Brain microvascular endothelial cell (primary cell): ENCODE measurements at places on chromosomes 1 and 21.

DNA sequence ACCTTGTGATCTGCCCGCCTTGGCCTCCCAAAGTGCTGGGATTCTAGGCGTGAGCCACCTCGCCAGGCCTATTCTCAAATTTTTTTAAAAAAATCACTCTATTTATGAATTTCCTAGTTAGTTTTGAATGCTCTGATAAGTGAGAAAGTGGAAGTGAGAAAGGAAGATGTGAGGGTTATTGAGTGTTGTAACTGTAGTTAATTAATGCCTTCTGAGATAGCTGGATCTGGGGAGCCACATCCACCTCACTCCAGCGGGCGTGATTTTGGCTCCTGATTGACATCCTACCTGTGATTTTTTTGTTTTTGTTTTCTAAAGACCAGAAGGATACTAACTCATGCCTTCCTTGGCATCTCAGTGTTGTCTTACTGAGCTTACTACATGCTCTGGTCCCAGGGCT, 65.6 kb downstream of the ST3GAL3 start:
- no peak for DNase-seq

DNA sequence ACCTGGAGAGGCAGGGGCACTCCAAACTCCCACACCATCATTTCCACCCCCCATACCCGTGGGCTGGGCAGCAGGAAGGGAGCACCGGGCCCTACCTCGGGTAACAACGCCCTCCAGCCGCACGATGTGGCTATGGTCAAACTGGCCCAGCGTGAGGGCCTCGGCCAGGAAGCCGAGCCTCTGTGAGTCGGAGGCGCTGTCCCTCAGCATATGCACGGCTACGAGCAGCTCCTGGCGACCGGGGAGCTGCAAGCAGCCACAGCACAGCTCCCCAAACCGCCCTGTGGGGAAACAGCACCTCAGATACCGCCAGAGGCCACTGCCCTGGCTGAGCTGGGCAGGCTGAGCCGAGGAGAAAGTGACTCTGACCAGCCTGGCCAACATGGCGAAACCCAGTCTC, 29.2 kb downstream of the CDCA8 start:
- no peak for DNase-seq

DNA sequence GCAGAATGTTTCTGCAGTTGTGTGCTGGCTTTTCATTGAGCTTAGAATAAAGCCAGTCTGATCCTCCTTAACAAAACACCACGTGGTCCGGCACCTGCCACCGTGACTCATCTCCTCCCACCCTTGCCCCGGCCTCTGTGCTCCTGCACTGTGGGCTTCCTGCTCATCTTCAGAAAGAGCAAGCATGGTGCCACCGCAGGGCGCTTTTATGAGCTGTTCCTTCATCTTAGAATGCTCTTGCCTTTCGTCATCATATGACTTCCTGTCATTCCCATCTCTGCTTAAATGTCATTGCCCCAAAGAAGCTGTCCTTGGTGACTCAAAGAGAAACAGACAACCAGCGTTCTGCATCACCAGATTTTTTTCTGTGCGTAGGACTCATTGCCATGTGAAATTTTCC, 117.8 kb downstream of the HHAT start:
- peak; percentile 33 for DNase-seq

GRCh38 chr21:25568246-25568645, 39.0 kb downstream of the MRPL39 start:
- peak; percentile 76 for DNase-seq

- no peak for DNase-seq
Observed at GRCh38 chr1:119318466-119319309, 49.9 kb upstream of the HAO2 start.

DNA sequence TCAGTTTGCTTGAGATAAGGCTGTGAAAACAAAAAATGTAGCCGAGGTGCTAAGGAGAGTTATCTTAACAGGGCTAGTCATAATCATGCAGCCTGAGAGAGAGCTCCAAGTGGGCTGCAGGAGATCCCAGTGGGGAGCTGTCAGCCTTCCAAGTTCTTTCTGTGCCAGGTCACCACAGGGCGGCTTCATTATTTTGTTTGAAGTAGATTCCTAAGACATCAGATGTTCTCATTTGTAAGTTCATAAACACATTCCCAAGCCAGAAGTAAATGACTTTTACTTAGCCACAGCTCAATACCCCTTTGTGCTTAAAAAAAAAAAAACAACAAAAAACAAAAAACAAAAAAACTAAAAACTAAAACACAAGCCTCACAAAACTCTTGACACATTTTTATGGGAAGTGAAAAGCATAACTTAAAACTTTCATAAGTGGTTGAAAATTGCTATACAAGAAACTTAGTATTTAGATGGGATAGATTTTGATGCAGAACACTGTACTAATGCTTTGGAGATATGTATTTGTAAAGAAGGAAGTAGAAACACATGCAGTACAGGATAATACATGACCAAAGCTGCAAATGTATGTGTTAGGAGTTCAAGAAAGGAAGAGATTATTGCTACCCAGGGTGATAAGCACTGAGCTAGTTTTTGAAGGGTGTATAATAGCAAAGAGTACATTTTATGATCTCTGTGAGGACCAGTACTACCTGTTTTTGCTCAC, 8.6 kb downstream of the CDC14A start:
- peak; percentile 66 for DNase-seq

- no peak for DNase-seq
Observed at GRCh38 chr1:169779150-169779549, 15.6 kb downstream of the METTL18 start.

DNA sequence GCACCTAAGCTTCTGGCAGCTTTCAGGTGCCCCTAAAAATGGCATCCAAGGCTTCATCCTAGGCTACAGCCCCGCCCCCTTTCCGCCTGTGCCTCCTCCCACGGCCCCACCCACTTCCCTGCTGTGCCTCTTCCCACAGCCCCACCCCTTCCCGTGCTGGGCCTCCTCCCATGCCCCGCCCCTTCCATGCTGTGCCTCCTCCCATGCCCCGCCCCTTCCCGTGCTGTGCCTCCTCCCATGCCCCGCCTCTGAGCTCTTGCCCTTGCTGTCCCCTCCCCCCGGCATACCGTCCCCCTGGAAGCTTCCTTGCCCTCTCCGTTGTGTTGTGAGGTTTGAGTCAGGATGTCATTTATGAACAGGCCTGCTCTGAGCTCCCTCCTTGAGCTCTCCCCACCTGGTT, 228.5 kb upstream of the AJAP1 start:
- DNase-seq: no peak

- no peak for DNase-seq
Observed at GRCh38 chr1:173648880-173649605, 13.9 kb downstream of the TEX50 start.

DNA sequence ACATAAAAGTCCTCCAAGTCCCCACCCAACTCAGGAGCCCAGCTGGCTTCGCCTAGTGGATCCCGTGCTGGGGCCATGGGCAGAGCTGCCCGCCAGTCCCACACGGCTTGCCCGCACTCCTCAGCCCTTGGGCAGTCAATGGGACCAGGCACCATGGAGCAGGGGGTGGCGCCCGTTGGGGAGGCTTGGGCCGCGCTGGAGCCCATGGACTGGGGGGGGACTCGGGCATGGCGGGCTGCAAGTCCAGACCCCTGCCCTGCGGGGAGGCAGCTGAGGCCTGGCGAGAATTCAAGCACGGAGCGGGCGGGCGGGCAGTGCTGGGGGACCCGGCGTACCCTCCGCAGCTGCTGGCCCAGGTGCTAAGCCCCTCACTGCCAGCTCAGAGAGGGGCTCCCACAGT, 249.8 kb upstream of the PLD5 start:
- no peak for DNase-seq

- DNase-seq: no peak
Observed at GRCh38 chr21:43643193-43643592, 16.1 kb downstream of the HSF2BP start.

DNA sequence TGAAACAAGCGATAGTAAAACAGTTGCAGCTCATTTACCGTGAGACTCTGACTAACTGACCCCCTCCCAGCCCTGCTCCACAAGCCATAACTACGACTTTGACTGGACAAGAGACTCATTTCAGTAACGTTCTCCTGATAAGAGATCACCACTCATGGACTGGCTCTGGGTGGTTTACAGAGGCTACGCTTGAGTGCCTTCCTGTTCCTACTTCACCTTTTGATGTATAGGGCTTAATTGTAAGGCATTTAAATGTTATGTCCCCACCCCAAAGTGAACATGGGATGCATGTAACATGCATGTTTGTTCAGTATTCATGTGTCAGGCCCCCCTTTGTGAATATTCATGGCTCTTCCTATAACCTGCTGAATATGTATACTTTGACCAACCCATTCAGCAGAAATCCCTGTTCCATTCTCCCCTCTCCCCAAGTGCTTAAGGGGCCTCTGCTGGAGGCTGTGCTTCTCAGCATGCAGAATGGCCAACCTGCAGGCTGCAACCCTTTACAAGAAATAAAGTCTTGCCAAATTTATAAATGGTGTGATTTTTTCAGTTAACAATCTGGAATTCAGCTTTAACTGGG, 50.7 kb upstream of the SPOCD1 start:
- no peak for DNase-seq

DNA sequence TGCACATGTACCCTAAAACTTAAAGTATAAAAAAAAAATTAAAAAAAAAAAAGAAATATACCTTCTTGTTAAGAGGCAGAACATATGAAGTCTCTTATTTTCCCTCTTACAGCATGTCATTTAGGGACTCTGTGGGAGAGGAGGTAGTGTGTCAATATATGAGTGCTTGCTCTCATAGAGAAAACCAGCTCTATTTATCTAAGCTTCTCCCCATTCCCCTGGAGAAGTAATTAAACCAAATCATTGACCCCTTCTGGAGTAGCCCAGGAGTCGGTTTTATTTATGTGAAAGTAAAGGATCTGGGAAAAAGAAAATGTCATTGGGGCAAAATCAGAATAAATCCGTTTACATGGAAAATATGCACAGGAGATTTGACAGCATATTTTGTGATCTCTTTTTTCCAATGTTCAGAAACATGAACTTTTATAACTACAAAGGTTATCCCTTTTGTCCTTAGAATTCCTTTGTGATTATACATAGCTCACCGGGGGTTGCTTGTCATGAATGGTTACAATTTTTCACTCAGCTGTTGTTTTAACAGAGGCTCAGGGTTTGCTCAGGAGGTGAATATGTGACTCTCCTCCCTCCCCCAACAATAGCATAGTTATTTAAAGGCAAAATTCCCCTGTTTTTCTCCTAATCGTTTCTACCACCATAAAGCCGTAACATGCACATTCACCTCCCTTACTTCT, 114.5 kb upstream of the C1orf21 start:
- DNase-seq: peak; percentile 52

- DNase-seq: no peak
Observed at GRCh38 chr1:71548398-71548890, 467.6 kb upstream of the ZRANB2 start.
